ENCODE measurements at places on chromosomes 5 and 9. TPM values are rescaled to one million over a fixed set of nuclear protein-coding genes. Genes with fewer than 3 reads are reported as not detected.

Gene RFESD
- 2.0 TPM for polyA plus RNA-seq

Gene FAM221B
- polyA plus RNA-seq: not detected

Gene ST8SIA4
- polyA plus RNA-seq: not detected

Gene ENDOG
- polyA plus RNA-seq: 26.5 TPM

Gene CDC25C
- 7.6 TPM for polyA plus RNA-seq

Gene CDHR2
- 0.01 TPM for polyA plus RNA-seq

Gene ZNF300
- polyA plus RNA-seq: 3.0 TPM

Gene FAM170A
- polyA plus RNA-seq: not detected

Gene EDIL3
- 0.14 TPM for polyA plus RNA-seq

Gene IARS1
- 67.3 TPM for polyA plus RNA-seq

Gene PCDHGA12
- polyA plus RNA-seq: 1.1 TPM

Gene PCDHGA9
- polyA plus RNA-seq: 0.25 TPM

Gene UHRF2
- 31.9 TPM for polyA plus RNA-seq

Gene SHC3
- polyA plus RNA-seq: not detected

Gene ZBTB26
- polyA plus RNA-seq: 1.6 TPM

Gene LRRC70
- 0.12 TPM for polyA plus RNA-seq

Gene DDX4
- not detected for polyA plus RNA-seq

Gene PRLR
- not detected for polyA plus RNA-seq

Gene FBN2
- polyA plus RNA-seq: 29.2 TPM

Gene C5orf22
- polyA plus RNA-seq: 13.4 TPM

Gene KIF12
- polyA plus RNA-seq: 0.99 TPM

Gene C8G
- polyA plus RNA-seq: 0.39 TPM

Gene MARCOL
- not detected for polyA plus RNA-seq

Gene OTP
- polyA plus RNA-seq: not detected

Gene PHPT1
- 209 TPM for polyA plus RNA-seq

Gene SAXO1
- not detected for polyA plus RNA-seq

Gene UNC5A
- 0.07 TPM for polyA plus RNA-seq

Gene RASGEF1C
- not detected for polyA plus RNA-seq

Gene MLLT3
- polyA plus RNA-seq: 5.5 TPM

Gene ACSL6
- polyA plus RNA-seq: 0.10 TPM

Gene FGF18
- polyA plus RNA-seq: not detected

Gene MCC
- polyA plus RNA-seq: 18.0 TPM

Gene RPL37
- 508 TPM for polyA plus RNA-seq

Gene ESM1
- not detected for polyA plus RNA-seq

Gene ANKRD18B
- 0.67 TPM for polyA plus RNA-seq

Gene WDR31
- 1.3 TPM for polyA plus RNA-seq

Gene TXNDC8
- polyA plus RNA-seq: not detected

Gene FCN2
- not detected for polyA plus RNA-seq

Gene CNTNAP3
- polyA plus RNA-seq: 15.1 TPM

Gene C1QTNF2
- 0.28 TPM for polyA plus RNA-seq

Gene PCSK5
- 2.1 TPM for polyA plus RNA-seq

Gene SLC46A2
- polyA plus RNA-seq: not detected

Gene FGFR4
- 0.97 TPM for polyA plus RNA-seq

Gene N4BP3
- 0.46 TPM for polyA plus RNA-seq

Gene LCN6
- polyA plus RNA-seq: not detected

Gene LHX3
- polyA plus RNA-seq: not detected

Gene CDK7
- polyA plus RNA-seq: 36.9 TPM

Gene TMEM252
- not detected for polyA plus RNA-seq

Gene SLC34A3
- not detected for polyA plus RNA-seq
